KG1 (cell line): ENCODE measurements at places on chromosomes 7 and 10.

GRCh38 chr7:23205577-23205908 is 23.7 kb downstream of the NUP42 start:
- no peak for DNase-seq

GRCh38 chr7:49166441-49166840 is 242.1 kb downstream of the CDC14C start:
- DNase-seq, result no peak

DNA sequence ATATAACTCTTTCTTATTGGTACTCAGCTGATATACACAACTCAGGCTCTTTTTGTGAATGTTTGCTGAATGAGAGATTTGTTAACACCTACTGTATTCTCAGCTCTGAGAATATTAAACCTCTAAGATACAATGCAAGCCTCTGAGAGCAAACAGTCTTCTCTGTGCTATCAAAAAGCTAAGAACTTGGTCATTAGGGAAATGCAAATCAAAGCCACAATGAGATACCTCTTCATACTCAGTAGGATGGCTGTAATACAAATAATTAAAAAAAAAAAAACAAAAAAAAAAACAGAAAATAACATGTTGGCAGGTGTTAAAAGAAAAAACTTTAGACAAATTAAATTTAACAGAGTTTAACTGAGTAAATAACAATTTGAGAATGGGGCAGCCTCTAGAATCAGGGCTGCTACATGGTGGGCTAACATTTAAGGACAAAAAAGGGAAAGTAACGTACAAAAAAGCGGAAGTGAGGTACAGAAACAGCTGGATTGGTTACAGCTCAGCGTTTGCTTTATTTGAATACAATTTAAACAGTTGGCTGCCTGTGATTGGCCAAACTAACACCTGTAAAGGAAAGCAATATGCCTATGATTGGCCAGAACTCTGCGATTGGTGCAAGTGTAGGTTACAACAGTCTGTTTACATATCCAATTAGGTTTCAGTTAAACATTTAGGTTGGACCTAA is 14.8 kb upstream of the MTURN start:
- DNase-seq, result no peak

GRCh38 chr7:128092221-128092620 is 61.0 kb upstream of the LRRC4 start:
- no peak for DNase-seq

DNA sequence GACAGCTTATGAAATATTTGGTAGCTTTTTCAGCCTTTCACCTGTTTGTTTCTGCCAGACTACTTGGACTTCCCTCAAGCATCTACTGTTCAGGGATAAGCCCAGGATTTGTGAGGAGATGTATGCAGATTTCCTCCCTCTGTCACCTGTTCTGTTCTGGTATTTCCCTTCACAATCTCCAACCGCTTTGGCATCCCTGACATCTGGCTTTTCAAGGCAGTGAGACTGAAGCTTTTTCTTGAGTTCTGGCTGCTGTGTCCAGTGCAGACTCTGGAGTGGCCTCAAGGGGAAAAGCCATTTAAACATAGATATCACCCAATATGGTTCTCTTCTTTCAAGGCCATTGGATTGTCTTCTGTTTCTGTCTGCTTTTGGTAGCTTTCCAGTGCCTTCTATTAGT is 369.7 kb downstream of the LRMDA start:
- DNase-seq, result no peak
